ENCODE measurements at places on chromosomes 7 and 10.

- no peak for ATAC-seq
Measured at GRCh38 chr7:139180700-139181311, 50.2 kb upstream of the UBN2 start.

GRCh38 chr10:15491856-15492642 lies 121.0 kb upstream of the FAM171A1 start:
- no peak for ATAC-seq

GRCh38 chr7:13308423-13308822 lies 621.0 kb downstream of the ARL4A start:
- no peak for ATAC-seq

GRCh38 chr7:94374721-94375566 lies 19.8 kb upstream of the COL1A2 start:
- no peak for ATAC-seq

- ATAC-seq, result peak; percentile 53
Measured at GRCh38 chr7:99244939-99245338, 27.7 kb upstream of the MYH16 start.

DNA sequence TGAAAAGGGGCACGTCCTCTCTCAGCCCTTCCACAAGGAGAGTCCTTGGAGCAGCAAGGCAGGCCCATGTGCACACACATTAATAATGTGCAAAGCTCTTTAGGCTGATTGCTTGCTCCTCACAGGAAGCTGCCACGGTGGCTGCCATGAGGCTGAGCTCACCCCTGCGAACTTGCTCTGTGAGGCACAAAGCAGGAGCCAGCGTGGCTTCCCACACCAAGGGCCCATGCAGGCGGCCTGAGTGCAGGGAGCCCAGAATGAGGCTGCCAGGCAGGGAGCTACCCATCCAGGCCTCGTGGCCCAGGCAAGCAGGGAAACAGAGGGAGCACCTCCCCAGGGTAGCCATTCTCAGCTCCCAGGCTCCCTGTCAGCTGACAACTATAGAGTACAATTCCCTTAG lies 242.9 kb downstream of the GRID1 start:
- no peak for ATAC-seq

DNA sequence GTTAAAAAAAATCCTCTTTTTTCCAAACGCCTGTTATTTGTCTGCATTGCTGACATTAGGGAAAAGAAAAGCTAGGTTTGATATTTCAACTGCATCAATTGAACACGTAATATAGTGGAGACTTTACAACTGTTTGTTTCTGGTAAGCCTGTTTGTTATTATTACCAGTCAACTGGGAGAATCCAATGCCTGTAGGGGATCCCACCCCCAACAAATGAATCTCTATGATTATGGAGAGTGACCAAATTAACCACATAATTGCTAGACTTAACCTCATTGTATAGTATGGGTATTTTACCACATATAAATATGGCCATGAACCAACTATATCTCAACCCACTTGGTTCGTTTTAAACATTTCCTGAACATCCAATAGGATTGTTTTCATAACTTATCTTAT lies 216.1 kb downstream of the TWIST1 start:
- no peak for ATAC-seq
